NCI-H187 (cell line): ENCODE measurements at places on chromosomes 11 and 22.

- no peak for DNase-seq
Measured at GRCh38 chr22:22080270-22080669, 97.7 kb upstream of the TOP3B start.

DNA sequence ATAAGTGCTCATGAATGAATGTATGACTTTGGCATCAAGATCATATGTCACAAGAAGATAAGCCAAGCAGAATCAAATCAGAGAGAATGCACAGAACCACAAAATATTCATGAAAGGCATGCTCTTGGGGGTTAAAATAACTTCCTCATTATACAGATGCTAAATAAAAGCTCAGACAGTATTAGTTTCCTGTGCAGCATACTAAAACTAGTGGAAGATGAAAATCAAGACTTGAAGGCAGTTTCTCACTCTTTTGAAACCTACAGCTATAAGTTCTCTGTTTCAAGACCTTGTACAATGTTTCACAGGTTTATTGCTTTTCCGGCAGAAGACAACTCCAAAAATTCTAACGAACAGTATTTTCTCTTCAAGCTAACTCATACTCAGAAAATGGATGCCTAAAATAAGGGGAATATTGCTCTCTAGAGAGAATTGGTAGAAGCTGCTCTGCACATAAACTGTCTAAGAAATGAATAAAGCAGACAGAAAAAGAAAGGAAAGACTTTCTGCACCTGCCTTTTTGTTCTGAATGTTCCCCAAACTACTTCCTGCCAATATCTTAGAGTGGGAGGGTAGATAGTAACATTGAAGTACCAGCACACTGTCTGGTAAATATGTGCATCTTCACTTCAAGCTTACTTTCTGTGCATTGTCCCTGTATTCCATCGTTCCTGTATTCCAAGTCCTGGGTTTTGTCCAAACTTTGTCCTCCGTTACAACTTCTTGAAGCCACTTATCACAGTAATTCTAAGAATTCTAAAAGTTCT lies 639.4 kb upstream of the FAT3 start:
- no peak for DNase-seq

GRCh38 chr11:121722431-121723245 lies 269.9 kb upstream of the SORL1-AS1 start:
- DNase-seq: no peak

DNA sequence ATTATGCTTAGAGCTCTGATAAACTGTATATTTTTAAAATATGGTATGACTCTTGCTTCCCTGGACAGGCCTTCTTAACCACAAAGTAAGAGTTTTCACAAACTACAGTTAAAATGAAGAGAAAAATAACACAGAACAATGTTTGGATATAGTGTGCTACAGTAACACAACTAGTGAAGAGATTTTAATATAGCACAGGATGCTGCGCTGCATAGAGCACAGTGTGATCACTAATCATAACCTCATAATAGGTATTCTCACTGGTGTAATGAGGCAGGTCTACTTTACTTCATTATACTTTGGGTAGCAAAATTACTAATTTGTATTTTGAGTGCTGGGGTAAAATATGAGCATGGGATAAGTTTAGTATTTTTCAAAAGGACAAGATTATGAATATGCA lies 256.5 kb downstream of the GUCY1A2 start:
- no peak for DNase-seq

GRCh38 chr11:76719281-76719680 lies 48.7 kb upstream of the LRRC32 start:
- no peak for DNase-seq

DNA sequence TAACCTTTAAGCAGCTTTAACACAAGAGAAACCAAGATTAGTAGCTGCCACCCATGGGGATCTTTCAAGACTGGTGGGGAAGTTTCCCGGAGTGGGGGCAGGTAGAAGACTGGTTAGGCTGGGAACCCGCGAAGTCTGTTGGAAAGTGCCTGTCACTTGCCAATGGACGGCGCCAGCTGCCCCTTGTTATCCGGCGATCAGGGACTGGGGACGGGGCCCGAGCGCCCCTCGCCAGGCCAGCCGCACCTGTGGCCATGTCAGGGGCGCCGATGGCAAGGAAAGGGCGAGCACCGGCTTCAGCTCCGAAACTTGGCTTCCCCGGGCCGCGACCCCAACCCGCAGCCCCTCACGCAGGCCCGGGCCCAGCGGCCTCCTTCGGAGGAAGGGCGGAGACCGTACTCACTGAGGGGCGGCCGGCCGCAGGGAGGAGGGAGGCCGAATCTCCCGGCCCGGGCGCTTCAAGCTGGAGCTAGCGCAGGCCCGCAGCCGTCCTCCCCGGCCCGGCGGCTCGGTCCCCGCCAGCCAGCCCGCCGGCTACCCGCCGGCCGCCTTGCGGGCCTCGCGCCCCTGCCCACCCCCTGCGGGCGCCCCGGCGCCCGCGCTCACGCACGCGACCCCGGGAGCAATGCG lies 539 bp downstream of the EIF4ENIF1 start:
- no peak for DNase-seq

DNA sequence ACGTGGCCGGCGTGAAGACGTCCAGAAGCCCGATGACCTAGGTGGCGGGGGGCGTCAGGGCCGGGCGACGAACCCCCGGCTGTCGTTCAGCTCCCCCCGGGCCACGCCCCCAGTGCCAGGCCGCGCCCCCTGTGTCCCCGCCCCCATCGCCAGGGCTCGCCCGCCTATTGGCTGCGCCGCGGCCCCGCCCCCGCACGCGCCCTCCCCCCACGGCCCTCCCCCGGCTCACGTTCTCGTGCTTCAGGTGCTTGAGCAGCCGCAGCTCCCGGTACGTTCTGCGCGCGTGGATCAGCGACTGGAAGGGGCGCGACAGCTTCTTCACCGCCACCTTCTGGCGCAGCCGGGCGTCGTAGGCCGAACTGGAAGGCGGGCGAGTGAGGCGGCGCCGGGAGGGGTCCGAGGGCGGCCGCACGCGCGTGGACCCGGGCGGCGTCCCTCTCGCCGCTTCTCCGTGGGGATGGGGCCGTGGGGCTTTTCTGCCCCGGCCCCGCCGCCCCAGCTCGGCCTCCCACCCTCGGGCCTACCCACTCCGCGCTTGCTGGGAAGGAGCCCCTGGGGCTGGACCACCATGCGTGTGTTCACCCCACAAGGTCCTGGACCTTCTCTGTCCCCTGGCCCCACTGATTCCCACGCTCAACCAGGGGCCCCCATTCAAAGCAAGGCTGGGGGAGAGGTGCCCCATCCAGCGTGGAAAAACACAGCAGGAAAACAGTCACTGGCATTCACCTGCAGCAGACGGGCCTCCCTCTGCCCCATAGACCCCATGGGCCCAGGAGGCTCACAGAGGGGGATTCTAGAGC lies 2.4 kb downstream of the MAPK11 start:
- no peak for DNase-seq

GRCh38 chr11:108527382-108527781 lies 29.2 kb upstream of the POGLUT3 start:
- DNase-seq: no peak

- DNase-seq: no peak
Measured at GRCh38 chr11:2260491-2261364, 9.7 kb downstream of the ASCL2 start.

GRCh38 chr11:112652786-112653390 lies 308.3 kb upstream of the NCAM1 start:
- DNase-seq: no peak

DNA sequence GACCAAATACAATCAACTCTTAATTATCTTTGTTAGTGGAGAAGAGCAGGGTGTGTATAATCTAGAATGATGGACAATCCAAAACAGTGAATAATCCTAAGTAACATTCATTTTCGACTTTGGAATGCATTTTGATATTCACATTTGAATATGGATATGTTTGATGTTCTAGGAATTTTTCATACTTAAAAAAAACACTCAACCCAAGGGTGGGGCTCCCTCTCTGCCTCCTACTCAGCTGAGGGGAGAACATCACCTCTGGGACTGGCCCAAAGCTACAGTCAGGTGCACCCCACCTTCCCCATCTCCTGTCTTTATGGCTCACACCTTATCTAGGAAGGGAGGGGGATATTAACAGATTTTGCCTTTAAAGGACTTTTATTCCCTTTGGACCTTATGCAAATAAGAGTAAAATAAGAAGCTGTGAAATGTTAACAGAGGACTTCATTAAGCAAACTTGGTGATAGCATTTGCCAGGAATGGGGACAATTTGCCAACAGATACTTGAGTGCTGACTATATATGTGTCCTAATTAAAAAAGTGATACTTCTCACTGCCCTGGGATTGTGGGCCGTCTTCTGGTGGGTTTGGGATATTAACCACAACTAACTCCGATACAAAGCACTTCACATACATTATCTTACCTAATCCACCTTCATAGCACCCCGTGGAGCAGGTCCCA lies 187.0 kb downstream of the ST3GAL4 start:
- DNase-seq: no peak

DNA sequence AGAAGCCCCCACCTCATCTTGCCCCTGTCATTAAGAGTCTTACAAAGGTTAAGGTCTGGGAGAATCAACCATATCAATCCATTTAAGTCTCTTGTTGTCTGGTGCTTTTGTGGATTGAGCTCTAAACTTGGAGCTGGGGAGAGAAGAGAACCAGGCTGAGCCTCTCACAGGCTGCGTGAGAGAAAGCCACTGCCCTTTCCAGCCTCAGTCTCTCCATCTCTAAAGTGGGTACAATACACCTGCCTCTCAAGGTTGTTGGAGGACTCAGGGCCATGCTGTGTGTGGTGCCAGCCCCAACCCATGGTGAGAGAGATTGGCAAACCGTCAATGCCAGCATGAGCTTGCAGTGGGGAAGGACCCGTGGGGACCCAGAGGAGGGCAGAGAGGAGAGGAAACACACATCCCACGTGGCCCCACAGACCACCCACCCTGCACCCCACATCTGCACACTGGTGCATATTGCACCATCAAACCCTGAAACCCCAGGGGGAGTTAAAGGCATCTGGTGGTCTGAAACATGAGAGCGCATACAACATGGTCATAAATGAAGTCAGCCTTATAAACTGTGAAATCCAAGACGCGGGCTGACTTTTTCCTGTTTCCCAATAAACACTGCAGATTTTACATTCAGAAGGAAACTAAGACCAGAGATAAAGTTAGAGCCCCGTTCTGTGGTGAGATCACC lies 27.5 kb upstream of the FBLN1 start:
- no peak for DNase-seq

GRCh38 chr22:35596821-35597220 lies 20.3 kb downstream of the MB start:
- DNase-seq: no peak

- DNase-seq: no peak
Measured at GRCh38 chr11:23679041-23679440, 817.8 kb upstream of the LUZP2 start.

- no peak for DNase-seq
Measured at GRCh38 chr11:2511421-2512369, 66.9 kb downstream of the KCNQ1 start.

DNA sequence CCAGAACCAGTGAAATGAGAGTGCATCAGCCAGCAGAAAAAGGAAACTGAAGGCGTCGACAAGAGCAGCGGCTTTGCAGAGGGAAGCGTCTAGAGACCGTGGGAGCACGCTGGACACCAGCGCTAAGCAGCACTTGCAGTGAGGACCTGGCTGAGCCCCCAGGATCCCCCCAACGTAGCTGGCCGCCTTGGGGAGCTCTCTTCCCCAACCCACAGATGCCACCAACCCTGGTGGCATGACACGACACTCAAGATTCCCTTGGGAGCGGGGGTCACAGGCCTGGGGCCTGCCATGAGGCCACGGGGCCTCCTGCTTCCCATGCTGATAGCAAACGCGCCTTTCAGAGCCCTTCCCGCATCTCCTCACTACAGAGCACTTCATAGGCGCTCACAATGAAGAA lies 13.4 kb upstream of the TESMIN start:
- no peak for DNase-seq

- no peak for DNase-seq
Measured at GRCh38 chr11:2256951-2257700, 13.3 kb downstream of the ASCL2 start.

- DNase-seq: no peak
Measured at GRCh38 chr11:86641537-86642261, 30.7 kb downstream of the ME3 start.

DNA sequence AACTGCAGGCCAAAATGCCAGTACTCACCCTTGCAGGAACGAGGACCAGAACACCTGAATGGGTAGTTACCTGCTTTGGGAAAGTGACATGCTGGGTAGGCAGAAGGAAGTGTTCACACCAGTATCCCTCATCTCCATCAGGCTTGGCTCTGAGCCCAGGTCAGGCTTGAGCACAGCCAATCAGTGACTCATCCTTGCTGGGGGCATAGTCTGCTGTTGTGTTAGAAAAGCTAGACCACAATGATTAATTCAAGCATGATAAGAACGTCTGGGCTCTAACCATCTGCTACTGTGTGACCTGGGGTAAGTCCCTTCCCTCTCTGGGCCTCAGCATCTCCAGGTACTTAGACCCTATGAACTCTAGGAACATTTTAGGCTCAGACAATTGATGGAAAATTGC lies 450.4 kb downstream of the MIAT start:
- DNase-seq: no peak

GRCh38 chr11:20089796-20090653 lies 70.2 kb downstream of the DBX1 start:
- DNase-seq: no peak
